CD4-positive, alpha-beta T cell treated with Interleukin-4 for 4 hours (primary cell): ENCODE measurements at places on chromosomes 1 and 21.

DNA sequence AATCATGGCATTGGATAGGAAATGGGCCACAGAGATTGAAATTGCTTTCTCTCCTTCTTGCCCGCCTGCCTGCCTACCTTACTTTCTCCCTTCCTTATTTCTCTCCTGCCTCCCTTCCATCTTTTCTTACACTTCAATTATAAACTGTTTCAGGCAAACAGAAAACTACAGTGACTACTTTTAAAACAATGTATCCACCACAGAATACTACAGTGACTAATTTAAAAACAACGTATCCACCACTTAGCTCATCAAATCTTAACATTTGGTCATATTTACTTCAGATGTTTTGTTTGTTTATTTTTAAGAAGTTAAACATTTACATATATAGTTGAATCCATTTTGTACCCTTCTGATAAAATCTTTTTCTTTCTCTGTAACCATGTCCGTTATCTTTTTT is 54.4 kb downstream of the SNRPE start:
- no peak for DNase-seq

DNA sequence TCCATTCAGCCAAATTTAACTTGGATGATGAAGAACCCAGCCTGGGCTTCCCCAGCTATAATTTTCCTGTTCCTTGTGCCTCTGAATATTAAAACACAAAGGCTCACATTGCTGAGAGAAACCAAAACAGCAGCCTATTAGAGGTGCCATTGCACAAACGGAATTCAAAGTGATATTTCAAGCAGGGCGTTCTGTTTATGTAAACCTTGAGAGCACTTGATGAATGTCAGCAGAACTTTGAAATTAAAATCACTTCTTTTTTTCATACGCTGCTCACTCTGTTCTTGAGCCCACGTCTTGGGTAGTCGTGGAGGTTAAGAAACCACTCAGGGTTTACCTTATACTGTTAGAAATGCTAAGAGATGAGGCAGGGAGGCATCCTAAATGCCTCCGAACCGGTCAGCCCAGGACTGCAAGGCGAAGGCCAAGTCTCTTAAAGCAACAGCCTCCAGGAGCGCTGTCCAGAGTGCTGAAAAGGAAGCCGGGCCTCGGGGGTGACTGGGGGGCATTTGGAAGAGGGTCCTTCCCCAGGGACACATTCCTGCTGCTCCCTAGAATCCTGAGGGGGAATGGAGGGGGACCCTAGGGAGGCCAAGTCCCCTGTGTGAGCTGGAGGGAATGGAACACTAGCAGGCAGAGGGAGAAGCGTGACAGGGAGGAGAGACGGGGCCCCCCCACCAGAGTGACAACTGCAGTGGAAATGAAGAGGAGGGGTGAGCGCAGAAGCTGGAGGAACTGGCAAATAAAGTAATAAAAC is 154.8 kb upstream of the VAMP3 start:
- peak; percentile 2 for DNase-seq

DNA sequence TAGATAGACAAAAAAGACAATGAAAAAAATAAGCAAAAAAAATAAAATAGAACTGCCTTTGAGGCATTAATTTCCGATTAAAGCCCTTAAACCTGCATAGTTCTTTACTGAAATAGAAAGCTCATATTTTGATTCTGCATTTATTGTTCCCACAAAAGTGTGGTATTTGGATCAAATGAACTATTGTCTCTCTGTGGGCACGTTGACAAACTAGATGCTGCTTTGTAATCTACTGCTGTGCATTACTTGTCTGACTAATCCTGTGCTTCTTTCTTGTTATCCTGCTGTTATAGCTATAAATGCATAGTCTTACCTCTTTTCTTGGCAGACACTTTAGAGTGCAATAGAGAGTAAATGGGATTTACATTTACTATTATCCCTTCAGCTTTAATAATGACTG is 31.4 kb upstream of the SLC35D1 start:
- DNase-seq = no peak

- no peak for DNase-seq
These were observed 327.1 kb downstream of the PCP4 start for GRCh38 chr21:40194185-40194980.

GRCh38 chr1:155175281-155175926 is 1.8 kb downstream of the TRIM46 start:
- DNase-seq = no peak

- DNase-seq = no peak
These were observed 155.8 kb upstream of the BRINP3 start for GRCh38 chr1:190633488-190633887.

DNA sequence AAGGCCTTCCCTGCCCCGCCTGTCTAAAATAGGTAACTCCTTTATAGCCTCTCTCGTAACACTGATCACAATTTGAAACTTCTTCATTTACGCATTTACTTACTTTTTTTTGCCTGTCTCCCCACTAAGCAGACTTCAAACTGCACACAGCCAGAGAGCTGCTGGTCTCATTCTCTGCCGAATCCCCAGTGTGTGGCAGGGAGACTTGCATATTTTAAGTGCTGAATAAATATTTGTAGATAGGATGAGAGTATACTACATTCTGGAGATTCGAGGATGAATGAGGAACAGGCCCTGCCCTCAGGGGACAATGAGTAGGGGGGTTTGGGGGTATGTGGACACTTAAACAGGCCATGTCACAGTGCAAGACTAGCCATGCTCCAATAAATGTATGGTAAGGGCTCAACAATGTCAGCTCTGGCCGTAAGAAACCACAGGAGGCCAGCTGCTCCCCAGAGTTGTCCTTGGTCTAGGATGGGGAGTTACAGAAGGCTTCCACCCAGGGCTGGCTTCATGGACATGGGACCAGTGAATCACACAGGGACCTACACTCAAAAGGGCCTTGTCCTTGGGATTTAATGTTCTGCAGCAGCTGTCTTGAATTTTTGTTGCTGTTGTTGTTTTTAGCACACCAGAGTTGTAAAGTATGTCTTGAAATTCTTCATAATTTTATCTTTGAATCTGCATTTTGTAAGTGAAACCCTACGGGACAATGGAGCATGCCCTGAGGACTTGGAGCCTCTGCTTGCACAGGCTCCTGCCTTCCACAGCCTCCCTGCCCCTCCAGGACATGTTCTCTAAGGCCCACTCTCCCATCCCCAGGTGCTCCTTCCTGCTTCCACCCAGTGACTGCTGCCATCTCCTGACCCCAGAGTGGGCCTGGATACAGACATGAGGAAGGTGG is 8.5 kb downstream of the DIO1 start:
- DNase-seq = no peak

DNA sequence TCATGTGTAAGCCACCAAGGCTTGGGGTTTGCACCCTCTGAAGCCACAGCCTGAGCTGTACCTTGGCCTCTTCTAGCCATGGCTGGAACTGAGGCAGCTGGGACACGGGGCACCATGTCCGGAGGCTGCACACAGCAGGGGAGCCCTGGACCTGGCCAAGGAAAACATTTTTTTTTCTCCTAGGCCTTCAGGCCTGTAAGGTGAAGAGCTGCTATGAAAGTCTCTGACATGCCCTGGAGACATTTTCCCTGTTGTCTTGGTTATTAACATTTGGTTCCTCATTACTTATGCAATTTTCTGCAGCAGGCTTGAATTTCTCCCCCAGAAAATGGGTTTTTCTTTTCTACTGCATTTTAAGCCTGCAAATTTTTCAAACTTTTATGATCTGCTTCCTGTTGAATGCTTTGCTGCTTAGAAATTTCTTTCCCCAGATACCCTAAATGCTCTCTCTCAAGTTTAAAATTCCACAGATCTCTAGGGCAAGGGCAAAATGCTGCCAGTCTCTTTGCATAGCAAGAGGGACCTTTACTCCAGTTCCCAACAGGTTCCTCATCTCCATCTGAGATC is 295.8 kb downstream of the LTN1 start:
- DNase-seq = no peak

GRCh38 chr1:18597160-18598042 is 33.2 kb upstream of the PAX7 start:
- DNase-seq = peak; percentile 11

GRCh38 chr21:29436650-29437049 is 137.9 kb downstream of the BACH1 start:
- DNase-seq = no peak

GRCh38 chr1:8062861-8063260 is 36.8 kb upstream of the ERRFI1 start:
- no peak for DNase-seq

DNA sequence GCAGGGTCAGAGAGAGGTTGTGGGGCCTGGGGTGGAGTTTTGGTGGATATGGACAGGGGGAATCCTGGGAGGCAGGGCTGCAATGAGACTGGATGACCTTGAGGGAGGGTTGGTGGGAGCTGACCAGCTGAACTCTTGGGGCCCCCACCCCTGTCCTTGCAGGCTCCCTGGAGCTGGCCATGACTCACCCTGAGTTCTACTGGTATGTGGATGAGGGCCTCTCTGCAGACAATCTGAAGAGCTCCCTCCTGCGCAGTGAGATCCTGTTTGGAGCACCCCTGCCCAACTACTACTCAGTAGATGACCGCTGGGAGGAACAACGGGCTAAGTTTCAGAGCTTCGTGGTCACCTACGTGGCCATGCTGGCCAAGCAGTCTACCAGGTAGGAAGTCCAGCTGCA is 23.6 kb downstream of the DISP3 start:
- no peak for DNase-seq

DNA sequence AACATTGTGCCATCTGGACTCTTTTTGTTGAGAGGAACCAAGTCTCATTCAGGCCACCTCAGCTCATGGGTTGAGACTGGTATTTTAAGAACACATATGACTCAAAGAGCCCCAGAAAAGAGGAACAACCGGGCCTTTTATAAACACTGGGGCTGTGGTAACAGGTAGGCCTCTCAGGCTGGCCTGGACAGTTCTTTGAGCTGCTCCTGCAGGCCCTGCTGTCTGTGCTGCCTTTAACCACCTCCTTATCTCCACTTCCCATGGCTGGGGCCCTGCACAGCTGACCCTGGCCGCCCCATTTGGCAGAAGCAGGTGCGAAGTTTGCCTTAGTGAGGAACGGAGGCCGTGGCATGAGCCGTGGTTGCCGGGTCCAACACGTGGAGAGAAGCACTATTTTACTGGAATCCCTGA is 163.3 kb downstream of the RHOU start:
- DNase-seq = no peak

- no peak for DNase-seq
These were observed 3.1 kb upstream of the HUNK start for GRCh38 chr21:31869750-31870149.

DNA sequence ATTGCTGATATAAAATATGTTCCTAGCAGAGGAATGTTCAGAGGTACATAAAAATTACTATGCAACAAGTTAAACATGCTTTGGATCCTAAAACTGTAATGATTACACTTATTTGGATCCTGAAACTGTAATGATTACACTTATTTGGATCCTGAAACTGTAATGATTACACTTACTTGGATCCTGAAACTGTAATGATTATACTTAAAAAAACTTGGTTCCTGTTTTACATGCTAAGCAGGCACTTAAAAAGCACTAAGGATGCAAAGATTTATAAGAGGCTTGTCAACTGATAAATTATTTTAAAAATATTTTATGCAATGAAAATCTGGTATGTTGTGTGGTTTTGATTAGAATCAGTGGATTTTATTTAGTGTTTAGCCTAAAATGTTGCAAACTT is 47.7 kb downstream of the ZNHIT6 start:
- no peak for DNase-seq

- DNase-seq = no peak
These were observed 9.6 kb downstream of the GSTM2 start for GRCh38 chr1:109677459-109677858.

DNA sequence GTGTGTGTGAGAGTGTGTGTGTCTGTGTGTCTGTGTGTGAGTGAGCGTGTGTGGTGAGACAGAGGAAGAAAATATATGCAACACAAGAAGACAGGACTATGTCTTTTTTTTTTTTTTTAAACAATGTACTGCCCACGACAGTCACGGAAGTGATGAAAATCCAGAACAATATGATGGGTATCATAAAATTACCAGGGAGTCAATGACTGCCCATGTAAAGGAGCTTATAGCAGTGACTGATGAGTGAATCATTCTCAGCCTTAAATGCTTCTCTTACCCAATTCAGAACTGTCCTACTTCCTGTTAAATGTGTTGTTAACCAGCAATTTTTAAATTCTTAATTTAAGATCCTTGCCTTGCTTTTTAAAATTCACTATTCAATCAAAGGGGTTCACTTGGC is 46.6 kb downstream of the RGS7 start:
- no peak for DNase-seq

GRCh38 chr1:67860776-67861175 is 27.5 kb upstream of the GNG12 start:
- no peak for DNase-seq

- peak; percentile 39 for DNase-seq
These were observed 1.0 kb upstream of the EFNA1 start for GRCh38 chr1:155126556-155127104.

DNA sequence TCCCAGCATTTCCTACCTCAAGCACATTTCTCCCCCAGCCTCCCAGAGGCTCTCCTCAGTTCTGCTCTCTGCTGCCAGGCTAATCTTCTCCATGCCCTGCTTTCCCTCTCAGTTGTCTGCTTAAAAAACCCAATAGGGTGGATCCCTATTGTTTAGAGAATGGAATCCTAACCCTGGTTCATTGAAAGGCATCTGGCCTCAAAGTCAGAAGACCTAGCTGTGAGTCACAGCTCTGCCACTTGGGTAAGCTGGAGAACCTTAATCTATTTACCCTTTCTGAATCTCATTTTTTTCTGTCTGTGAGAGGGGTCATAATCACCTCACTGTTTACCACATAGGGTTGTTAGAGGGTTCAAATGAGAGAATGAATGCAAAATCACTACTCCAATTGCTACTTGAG is 12.5 kb upstream of the MYOC start:
- DNase-seq = no peak

GRCh38 chr1:46603481-46603857 is 599 bp downstream of the MKNK1 start:
- no peak for DNase-seq

- no peak for DNase-seq
These were observed 3.3 kb downstream of the SLAMF8 start for GRCh38 chr1:159829822-159830465.

DNA sequence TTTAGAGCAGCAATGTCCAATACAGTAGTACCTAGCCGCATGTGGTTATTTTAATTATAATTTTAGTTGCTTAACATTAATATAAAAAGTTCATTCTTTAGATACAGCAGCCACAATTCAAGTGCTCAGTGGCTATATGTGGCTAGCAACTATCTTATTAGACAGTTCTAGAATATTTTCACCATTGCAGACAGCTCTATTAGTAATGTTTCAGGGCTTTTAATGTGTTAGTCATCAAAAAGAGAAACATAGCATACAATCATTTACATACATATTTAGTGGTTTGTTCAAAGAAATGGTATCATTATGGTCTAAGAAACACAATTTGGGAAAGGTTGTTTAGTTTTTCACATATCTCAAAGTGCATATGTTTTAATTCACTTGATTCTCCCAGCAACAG is 66.6 kb upstream of the DYNLT5 start:
- DNase-seq = no peak
